MG63 (cell line): ENCODE measurements at places on chromosomes 2 and 18.

DNA sequence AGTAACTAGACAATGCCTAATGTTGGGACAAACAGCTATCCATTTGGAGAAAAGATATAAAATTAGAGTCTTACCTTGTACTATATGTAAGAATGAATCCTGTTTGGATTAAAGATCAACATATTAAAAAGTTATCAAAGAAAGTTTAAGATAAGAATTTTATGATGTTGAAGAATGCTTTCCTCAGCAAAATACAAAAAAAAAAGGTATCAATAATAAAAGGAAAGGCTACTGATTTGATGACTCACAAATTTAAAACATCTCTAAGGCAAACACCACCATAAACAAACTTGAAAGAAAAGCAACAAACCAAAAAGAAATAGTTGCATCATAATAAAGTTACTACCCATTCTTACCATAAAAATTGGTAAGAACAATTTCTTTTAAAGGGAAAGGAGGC lies 92.7 kb downstream of the C1D start:
- DNase-seq: no peak

- no peak for DNase-seq
Measured at GRCh38 chr18:55289048-55289447, 298.9 kb downstream of the TCF4 start.

DNA sequence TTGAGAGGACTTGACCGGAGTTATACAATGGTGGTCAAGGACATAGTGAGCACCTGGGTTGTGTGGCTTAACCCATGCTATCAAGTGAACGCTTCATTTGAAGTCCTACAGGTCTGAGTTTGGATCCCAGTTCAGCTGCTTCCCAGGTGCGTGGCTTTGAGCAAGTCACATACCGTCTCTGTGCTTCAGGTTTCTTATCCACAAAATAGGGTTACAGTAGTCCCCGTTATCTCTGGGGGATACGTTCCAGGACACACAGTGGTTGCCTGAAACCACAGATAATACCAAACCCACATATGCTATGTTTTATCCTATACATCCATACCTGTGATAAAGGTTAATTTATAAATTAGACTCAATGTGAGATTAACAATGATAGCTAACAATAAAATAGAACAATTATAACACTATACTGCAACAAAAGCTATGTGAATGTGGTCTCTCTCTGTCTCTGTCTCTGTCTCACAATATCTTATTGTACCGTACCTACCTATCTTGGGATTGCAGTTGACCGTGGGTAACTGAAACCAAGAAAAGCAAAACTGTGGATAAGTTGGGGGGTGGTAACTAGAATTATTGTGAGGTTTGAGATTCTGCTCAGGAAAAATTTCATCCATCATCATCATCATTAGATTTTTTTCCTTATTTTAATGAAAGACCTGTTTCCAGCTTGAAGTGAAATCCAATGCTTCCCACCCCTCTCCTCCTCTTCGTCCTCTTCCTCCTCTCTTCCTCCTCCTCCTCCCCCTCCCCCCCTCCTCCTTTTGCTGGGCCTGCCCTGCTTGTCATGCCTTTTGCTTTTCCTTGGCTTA lies 22.7 kb downstream of the LBH start:
- no peak for DNase-seq

- DNase-seq: no peak
Measured at GRCh38 chr18:44700652-44701051, 20.0 kb downstream of the SETBP1 start.

GRCh38 chr18:32237049-32237448 lies 47.2 kb downstream of the MEP1B start:
- no peak for DNase-seq

- no peak for DNase-seq
Measured at GRCh38 chr2:47725808-47726207, 57.1 kb upstream of the MSH6 start.
